ENCODE measurements at places on chromosomes 3 and 15.

DNA sequence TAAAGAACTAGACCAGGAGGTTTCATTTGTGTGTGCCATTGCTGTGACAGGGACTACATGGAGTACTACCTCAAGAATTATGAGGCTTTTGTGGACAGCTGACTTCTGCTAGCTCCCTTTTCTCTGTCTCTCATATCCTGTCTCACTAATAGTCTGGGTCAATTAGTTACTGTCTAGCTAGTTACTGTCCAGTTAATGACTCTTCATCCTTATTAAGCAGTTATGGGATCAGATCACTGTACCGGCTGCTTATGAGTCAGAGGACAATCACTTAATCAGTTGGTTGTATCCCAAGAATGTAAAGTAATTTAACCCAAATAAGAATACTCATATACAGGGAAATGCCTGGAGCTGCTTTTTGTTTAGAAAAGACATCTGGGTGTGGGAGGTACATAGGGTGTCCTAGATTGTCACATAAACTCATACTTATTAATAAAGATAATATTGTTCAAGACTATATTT is 158.0 kb downstream of the CDIN1 start:
- DNase-seq, result no peak

DNA sequence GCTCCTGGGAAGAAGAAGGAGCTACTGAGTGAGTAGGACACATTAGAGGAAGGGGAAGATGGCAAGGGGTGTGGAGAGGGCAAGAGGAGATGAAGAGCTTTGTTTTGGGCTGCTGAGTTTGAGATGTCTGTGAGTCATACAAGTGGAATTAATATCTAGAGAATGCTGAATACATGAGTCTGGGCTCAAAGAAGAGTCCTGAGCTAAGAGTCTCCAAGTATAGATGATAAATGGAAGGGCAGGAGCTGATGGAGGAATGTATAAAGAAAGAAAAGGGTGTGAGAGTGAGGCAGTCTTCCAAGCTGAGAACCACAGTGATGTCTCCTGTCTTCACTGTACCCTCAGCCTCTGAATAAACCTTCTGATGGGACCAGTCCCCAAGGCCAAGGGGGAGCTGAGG is 205.5 kb upstream of the MRPL3 start:
- DNase-seq, result no peak

DNA sequence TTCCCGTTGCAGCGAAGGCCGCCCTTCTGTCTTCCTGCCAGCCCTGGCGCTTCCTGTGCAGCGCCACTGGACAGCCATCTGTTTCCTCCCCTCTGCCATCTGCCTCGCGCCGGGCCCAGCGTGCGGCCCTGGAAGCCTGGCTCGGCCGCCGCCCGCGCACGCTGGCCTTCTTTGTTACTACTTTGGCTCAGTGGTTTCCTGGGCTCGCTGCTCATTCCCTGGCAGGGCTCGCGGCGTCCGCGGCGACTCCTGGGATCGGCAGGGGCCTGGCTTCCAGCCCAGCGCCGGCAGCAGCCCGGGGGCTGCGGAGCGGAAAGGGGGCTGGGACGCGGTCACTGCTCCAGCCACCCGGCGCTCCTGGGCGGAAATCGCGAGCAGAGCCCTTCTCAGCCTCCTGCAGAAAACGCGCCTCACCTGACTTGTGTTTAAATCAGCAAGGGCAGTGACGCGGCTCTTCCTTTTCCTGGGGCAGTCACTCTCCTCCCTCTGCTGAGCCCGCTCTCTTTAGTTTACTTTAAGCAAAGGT is 10.0 kb downstream of the CMTM7 start:
- DNase-seq, result peak; percentile 14

DNA sequence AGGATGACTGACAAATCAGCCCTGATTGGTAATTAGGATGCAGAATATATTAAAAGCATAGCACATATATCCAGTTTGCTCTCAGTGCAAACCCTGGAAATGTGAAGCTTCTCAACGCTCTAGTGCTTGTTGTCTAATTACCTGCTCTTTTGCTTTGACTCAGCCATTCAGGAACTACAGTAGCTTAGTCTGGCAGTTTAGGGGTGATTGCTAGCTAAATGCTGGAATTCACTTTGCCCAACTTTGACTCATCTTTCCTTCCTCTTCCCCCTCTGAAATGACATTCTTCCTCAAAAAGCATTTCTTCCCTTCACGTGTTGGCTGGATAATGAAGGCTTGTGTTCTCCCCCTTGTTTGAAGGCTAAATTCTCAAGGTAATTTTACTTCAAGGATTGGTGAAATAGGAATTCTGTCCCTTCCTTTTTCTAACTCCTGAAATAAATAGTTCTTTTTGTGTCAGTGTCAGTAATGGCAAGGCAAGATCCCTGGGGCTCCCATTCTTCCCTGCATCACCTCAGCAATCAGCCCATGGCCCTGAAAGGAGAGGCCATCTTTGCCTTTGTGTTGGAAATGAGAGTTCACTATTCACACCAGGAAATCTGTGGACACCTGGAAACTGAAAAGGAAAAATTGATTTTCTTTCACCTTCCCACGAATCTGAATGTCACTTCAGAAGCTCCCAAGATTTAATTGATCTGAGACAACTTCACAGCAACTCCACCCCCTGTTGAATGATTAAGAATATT is 103.6 kb downstream of the ECT2 start:
- no peak for DNase-seq

GRCh38 chr3:34033839-34034238 is 235.4 kb downstream of the PDCD6IP start:
- no peak for DNase-seq

- DNase-seq, result no peak
Observed at GRCh38 chr3:40169983-40170382, 139.5 kb upstream of the EIF1B start.

GRCh38 chr15:73482166-73482565 is 39.2 kb downstream of the REC114 start:
- no peak for DNase-seq

DNA sequence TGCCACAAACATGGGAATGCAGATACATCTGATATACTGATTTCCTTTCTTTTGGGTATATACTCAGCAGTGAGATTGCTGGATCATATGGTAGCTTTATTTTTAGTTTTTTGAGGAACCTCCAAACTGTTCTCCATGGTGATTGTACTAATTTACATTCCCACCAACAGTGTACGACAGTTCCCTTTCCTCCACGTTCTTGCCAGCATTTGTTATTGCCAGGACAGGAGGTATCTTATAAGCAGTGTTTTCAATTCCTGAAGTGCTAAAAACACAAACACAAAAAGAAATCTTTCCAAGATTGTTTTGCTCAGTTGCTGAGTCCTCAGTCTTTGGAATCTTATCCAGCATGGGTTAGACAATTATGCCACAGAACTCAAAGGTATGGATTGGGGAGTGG is 13.5 kb downstream of the GTF2E1 start:
- DNase-seq, result no peak

DNA sequence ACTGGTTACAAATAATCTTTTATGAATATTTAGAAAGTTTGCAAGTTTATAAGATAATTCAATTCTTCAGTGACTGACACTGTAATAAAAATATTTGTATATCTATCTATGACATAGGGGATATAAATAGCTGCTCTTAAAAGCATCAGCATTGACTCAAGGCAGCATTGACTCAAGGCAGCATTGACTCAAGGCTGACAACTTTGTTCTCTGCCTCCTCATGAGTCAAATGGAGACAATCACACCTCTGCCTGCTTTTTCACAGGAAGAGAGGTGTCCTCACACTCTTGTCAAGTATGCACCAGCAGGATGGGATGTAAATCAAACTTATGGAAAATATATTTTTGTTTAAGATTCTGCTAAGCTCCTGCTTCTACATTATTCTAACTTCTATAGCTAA is 1173.1 kb downstream of the NSUN3 start:
- no peak for DNase-seq
